ENCODE measurements at places on chromosomes 7 and 10.

GRCh38 chr7:79084423-79084822, 369.0 kb downstream of the MAGI2 start:
- no peak for DNase-seq

DNA sequence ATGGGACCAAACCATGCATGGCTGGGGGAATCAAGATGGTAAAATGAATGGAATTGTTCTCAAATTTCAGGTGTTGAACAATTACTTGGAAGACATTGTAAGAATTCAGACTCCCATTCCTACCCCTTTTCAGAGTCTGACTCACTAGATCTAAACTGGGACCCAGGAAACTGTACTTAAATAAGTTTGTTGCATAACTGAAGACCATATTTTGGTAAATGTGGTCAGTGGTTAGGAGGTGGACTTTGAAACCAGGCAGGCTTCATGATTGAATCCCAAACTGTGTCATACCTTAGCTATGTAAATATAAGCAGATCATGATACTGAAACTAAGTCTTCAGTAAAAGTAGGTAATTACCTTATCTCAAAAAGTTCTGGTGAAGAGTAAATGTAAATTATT, 41.7 kb downstream of the ZWINT start:
- no peak for DNase-seq

DNA sequence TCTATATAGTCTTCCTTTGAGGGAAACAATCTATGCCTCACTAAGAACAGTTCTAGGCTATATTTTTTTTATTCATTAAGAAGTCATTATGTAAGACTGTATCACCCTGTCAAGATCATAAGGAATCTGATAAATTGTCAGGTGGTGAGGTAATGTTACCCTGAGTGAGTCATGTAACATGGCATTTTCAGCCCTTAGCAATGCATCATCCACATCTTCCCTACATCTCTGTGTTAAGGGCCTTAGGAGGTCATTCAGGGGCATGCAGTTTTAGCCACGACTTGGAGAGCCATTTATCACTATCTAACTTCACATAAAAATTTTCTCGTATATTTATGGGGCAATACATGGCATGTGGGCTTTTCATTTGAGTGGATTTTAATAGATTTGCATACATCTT, 924.5 kb upstream of the MBL2 start:
- DNase-seq, result no peak

GRCh38 chr7:34158368-34159153, 253.2 kb downstream of the BMPER start:
- DNase-seq, result no peak

GRCh38 chr10:4199196-4199595, 414.2 kb upstream of the KLF6 start:
- no peak for DNase-seq

DNA sequence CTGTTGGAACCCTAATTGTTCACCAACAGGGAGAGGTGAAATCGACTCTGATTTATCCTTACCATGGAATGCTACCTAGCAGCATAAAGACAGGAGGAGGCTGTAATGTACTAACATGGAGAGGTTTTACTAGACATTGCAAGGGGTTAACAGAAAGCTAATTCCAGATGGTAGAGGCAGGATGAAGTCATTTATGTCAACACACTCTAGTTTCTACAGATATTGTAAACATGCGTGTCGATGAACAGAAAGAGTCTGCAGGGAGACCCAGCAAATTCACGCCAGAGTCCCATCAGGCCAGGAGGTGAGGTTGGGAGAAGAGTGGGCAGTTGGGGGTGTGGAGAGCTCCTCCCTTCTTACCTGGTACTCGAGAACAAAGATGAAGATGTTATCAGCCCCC, 7.0 kb downstream of the NPC1L1 start:
- DNase-seq, result no peak

DNA sequence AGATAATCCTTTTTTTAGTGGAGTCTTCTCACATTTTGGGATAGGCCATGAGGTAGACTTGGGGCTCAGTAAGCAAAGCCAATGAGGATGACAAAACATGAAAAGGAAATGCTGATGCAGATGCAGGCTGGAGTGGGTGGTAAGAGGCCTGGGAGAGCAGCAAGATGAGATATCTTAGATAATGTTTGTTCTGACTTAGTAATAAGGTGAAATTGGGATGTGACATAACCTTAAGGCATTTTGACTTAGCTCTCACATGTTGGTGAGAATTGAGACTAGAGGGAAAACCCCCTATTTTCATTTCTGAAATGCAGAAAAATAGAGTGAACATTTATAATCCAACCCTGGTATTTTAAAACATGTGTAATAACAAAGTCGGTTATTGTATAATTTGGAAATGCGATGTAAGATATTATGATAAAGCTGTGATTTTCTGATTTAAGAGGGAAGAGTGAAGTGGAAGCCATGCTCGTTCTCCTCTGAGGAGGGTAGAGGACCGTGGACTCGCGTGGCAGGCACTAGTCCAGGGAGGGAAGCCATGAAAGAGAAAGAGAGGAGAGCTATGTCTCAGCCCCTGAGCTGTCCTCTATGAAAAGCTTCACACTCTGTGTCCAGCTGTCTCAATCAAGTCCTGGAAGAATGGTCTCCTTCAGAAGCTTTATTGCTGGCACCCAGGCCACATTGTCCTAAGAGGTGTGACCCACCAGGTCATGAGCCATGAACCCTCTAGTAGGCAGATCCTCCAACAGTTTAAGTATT, 57.3 kb downstream of the ST7 start:
- DNase-seq, result no peak

DNA sequence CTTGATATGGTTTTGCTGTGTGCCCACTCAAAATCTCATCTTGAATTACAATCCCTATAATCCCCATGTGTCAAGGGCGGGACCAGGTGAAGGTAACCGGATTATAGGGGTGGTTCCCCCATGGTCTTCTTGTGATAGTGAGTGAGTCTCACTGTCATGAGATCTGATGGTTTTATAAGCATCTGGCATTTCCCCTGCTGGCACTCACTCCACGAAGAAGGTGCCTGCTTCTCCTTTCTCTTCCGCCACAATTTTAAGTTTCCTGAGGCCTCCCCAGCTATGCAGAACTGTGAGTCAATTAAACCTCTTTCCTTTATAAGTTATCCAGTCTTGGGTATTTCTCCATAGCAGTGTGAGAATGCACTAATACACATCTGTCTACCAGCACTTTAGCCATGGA, 109.5 kb upstream of the SDK1 start:
- DNase-seq, result no peak

DNA sequence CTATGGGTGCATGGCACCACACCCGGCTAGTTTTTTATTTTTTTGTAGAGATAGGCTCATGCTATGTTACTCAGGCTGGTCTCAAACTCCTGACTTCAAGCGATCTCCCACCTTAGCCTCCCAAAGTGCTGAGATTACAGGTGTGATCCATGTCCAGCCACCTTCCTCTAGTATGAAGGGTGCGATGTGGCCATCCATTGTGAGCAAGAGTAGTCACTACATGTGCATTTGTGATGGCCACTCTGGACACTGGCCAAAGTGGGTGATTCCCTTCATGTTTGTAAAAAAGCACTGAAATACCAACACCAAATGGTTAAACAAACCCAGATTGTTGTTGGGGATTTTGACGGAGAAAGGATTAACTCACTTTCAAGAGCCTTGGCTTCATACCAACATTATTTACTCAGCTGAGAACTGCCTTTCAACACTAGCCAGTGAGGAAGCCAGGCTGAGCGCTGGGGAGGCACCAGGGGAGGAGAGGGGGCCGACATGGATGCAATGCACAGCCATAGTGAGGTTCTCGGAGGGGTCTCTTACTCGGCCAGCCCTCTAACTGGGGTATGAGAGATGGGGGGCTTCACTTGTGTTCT, 198.1 kb upstream of the LYZL2 start:
- no peak for DNase-seq

DNA sequence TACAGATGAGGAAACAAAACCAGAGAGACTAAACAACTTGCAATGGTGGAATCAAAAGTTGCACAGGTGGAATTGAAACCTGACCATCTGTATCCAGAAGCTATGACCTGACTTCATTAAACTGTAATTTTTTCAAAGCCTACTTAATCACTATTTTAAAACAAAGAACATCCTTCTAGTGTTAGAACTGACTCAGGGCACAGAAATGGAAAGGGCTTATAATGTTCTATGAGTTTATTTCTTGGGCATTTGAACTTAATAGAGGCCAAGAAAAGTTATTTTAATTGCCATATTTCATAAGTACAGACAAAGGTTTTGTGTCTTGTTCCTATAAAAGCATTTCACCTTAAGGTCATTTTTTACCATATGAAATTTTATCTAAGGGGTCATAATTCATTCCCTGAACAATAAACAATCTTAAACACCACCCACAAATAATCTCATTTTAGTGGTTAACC, 8.8 kb downstream of the ITGB1 start:
- no peak for DNase-seq

GRCh38 chr10:102241444-102242117, at the start of gene PITX3:
PITX3 (minus strand) TSS chr10:102241512; CDS start chr10:102232080, 9,432 bp downstream.
- peak; percentile 73 for DNase-seq

GRCh38 chr10:30176182-30176581, 116.8 kb upstream of the JCAD start:
- DNase-seq, result no peak

- no peak for DNase-seq
Measured at GRCh38 chr7:130400120-130400572, 19.9 kb downstream of the CPA1 start.

- DNase-seq, result no peak
Measured at GRCh38 chr10:91123261-91123660, 97.2 kb upstream of the PCGF5 start.

- DNase-seq, result no peak
Measured at GRCh38 chr10:129956286-129956670, 7.8 kb downstream of the EBF3 start.

- DNase-seq, result no peak
Measured at GRCh38 chr7:159070431-159071148, 74.1 kb downstream of the VIPR2 start.

- no peak for DNase-seq
Measured at GRCh38 chr10:95503001-95503400, 58.2 kb downstream of the SORBS1 start.

DNA sequence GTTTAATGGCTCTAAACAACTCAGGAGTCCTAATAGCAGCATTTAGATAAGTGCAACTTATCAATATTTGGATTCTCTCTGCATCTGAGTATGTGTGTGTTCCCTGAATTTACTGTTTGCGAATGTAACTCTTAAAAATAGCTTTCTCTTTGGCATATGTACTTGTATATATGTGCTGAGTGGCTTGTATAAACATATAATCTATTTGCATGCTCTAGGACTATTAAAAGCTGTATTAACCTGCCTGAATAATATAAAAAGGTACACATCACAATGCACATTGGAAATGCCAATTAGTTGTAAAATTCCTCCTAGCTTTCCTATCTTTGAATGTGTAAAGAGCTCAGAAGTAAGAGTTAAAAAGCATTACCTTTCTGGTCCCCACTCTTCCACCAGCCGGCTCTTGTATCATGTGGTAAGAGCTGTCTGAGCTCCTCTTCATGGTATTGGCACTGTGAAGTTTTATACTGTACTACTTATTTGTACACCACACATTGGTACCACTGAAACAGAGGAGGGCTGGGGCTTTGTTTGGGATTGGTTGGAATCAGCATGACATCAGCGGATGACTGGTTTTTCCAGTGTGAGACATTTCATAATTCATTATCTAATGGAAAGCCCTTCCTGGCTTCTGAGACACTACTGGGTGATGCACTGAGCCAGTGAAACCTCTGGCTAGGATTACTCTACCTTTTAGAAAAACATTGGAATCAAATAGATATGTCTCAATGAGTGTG, at the start of gene INHBA:
INHBA (minus strand) TSS at position 456 of the 737 bp plus-strand sequence. CDS start 2,716 bp downstream, outside the sequence.
- no peak for DNase-seq

DNA sequence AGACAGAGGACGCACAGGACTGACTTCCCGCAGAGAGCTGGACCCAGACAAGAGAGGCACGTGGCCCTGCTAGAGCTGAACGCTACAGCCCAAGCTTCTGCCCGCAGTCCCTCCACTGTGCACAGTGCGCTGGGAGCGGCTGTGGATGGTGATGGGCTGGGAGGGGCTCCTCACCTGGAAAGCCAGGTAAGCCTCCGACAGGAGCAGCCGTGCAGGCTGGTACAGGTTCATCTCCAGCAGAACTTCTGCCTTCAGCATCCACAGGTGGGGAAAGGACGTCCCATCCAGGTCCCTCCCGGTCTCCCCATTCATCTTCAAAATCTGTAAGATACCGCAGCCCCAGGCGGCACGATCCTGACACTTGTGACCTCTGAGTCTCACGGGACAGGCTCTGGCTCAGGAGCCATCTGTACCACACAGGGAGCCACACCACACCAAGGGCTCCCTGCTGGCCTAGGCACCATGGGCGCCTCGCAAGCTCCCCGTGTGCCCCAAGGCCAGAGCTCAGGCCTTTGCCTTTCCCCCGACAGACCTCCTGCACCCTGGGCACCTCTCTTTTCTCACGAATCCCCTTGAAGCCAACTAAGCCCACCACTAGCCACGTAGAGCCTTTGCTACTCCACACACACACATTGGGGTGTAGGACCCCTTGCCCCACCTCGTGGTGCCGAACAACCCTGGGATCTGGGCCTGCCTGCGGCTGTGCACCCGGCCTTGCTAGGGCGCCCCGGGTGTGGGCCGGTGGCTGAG, 76.3 kb downstream of the CFAP46 start:
- DNase-seq, result no peak

DNA sequence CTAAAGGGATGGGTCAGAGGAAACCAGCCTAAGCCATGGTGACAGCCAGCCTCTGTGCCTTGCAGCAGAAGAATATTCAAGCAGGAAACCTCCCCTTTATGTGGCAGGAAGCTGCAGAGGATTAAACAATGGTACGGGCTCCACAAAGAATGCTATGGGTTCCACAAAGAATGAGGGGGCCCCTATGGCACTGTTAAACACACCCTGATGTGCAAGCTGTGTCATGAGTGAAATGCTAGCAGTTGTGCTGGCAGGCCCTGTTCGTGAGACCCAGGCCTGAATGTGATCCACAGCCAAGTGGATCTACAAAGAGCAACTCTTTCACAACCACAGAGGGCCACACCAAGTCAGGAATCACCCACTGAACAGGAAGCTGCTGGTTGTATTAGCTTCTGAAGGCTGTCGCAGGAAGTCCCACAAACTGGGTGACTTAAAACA, 68.9 kb downstream of the MYOF start:
- no peak for DNase-seq

- no peak for DNase-seq
Measured at GRCh38 chr10:16828701-16829175, 11.5 kb upstream of the RSU1 start.

DNA sequence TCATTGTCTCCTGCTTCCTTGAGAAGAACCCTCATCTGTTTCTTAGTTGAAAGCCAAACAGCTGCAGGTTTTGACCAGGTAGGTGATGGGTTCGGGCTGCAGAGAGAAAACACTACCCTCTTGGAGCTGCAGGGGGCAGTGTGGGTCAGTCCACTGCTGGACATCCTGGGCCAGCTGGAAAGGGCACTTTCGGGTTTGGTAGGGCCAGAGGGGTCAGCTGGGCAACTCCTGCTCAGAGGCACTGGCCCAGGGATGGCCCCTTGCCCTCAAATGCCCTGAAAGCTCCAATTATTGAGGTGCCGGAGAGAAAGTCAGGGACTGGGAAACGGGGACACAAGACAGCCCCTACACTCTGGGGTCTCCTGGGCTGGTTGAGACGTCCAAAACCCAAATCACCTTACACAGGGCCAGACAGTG, 90.7 kb downstream of the MKI67 start:
- peak; percentile 48 for DNase-seq

- no peak for DNase-seq
Measured at GRCh38 chr10:117537904-117538524, 4.5 kb upstream of the EMX2 start.

All from stimulated activated CD4-positive, alpha-beta T cell treated with anti-CD3 and anti-CD28 coated beads, Interleukin-1b, Interleukin-23, amount 100 ng/mL, for 1 hour (primary cell).